ENCODE measurements at places on chromosomes 5 and 9.

DNA sequence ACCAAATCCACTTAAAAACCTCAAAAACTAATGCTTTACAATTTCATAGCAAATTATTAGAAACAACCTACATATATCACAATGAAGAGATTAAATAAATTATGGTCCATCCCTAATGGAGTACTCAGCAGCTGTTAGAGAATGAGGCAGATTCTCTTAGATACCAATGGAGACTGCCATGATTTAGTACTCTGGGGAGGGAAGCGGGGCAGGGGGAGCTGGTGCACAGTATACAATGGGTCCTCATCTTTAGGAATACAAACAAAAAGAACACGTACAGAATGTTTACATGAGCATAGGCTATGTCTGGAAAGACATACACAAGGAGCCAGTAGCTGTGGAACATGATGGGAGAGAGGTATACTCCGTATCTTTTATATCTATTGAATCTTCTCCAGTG is 2.0 kb downstream of the LIFR start:
- no peak for DNase-seq

DNA sequence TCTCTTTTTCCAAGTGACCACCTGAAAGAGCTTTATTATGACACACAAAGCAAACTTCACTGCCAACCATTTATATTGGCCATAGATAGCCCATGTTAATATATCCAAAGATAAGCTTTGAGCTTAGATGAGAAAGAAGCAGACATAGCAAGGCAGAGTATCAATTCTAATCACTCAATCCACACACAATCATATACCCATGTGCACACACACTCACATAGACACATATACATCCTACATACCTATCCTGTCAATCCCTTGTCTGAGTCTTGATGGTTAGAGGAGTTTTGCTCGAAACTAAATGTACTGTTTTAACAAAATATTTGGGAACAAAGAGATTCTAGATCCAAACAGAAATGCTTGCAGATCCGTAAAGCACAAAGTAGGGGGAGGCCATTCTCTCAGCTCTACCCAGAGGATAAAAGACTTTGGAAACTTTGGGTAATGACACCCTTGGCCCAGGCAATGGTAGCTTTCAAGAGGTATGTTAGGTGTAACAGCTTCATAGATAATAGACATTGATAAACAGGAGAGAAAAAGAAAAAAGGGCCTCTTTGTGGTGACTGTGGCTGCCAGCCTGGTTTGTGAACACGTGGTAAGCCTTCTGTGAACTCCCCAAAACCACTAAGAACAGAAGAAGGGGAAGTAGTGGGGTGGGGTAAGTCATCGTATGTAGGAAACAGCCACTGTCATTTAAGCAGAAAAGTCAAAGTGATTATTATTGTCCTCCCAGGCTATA is 121.6 kb downstream of the TLR4 start:
- no peak for DNase-seq

DNA sequence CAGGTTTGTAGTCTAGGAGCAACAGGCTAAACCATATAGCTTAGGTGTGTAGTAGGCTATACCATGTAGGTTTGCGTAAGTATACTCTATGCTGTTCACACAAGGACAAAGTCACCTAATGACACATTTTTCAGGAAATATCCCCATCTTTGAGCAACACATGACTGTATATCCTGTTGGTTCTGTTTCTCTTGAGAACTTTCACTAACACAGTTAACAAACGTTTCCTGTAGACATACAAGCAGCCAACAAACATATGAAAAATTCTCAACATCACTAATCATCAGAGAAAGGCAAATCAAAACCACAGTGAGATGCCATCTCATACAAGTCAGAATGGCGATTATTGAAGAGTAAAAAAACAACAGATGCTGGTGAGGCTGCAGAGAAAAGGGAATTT is 68.2 kb downstream of the NR2F1-AS1 start:
- no peak for DNase-seq

GRCh38 chr9:69985971-69986370 is 57.7 kb upstream of the MAMDC2 start:
- DNase-seq, result no peak

DNA sequence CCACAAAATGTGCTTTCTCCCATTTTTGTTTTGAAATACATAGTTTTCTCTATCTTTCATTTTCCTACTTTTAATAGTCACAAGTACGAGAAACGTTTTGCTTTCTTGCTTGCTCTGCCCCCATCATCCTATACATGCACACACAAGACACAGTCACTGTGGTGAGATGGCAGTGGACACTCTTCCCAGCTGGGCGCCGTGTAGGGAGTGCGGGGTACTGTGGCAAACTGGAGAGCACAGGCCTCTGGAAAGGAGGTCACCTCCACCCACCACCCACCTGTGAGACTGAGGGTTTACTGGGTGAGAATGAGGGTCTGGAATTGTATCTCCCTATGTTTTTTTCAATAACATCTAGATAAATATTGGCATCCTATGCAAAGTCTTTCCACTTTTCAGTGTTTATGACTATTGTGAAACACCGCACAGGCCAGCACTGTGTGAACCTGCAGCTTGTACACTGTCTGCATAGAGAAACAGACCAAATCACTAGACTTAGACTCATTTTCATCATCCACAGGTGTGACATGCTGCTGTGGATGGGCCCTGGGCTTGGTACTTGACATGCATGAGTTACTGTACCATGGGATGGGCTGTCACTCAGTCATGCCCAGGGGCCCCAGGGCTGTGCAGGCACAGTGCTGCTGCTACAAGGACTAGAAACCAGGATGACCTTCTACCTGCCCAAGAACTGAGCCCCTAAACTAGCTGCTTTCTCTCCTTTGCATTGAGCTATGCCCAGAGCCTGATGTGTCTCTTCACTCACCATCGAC is 118.1 kb upstream of the LMX1B start:
- no peak for DNase-seq

GRCh38 chr9:6714176-6714575 is 43.6 kb upstream of the KDM4C start:
- no peak for DNase-seq

- peak; percentile 83 for DNase-seq
These were observed 39.2 kb downstream of the OLFM1 start for GRCh38 chr9:135126451-135127187.

DNA sequence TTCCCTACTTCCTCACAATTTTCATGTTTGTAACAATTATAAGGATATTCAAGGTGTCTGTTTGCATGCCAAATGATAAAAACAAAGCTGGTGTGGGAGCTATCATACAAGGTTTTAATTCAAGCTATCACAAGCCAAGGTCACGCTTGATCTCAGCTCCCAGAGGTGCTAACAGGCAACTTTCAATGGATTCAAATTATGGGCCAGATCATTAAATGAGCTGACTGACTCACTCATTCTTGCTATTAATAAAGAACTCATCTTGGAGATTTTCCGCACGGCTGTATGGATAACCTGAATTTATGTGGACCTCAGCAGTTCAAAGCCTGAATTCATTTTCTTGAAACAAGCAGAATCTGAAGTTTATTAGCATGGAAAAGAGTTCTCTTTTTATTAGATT is 267.3 kb upstream of the CDH6 start:
- DNase-seq, result no peak

DNA sequence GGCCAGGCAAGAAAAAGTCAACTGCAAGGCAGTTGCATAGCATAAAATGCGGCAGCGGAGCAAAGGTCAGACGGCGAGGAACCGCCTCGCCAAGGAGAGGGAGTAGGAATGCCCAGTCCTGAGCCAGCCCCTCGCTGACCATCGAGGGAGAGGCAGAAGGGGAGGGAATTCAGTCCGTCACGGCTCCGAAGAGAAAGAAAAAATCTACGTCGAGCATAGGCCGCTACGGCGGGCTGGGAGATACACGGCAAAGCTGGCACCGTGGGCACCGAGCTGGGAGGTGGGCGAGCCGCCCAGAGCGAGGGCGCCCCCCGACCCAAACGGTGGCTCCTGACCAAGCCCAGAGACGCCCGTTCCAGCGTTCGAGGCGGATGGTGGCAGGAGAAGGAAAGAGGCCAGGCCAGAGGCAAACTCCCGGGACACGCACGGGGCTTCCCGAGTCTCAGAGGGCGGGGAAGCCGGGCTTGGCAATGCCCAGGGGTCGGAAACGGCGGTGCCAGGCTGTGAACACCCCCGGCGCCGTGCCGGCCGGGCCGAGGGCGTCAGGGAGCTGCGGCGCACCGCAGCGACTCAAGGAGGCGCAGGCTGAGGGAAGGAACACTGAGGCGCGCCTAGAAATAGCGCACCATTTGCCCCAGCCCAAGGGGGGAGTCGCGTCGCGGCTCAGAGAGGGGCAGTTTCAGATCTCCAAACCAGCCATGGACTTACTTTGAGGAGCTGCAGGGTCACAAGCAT is 518 bp downstream of the SPRY4 start:
- DNase-seq, result peak; percentile 53

DNA sequence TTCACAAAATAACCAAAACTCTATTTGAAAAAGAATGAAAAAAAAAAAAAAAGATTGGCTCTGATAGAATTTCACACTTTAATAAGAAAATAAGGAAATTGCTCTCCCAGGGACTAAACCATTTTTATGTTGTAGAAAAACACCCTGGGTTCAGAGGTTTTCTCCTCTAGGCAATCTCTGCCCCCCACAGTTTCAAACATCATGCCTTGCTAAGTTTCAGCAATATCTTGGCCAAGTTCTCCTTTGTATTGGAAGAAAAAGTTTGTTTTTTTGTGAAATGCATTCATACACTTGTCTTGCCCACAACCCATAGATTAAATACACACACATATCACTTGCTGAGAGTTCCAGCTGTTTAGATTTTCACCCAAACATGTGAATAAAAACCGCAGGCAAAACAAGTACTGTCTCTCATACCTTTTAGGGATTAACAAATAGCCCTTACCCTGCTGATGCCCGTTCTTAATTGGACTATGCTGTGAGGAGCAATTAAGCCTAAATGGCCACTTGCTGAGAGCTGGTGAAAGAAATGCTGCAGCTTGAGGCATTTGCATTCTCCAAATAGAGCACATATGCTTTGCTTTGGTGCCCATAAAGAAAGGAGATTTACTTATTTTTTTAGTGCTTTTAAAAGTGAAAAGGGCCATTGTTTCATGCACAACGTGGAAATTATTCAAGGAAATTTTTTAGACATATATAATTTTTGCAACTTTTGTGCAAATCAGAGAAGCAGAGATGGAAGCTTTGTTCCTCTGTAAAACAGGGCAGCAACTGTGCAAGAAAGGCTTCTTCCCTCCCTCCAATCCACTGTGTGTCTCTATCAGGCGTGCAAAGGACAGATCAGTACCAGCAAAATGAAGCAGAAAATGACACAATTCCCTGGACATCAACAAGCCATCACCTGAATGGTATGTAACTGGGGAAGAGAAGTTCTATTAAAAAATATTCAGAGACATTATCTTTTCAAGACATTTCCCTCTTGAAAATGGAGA is 262.4 kb upstream of the KIF2A start:
- no peak for DNase-seq

DNA sequence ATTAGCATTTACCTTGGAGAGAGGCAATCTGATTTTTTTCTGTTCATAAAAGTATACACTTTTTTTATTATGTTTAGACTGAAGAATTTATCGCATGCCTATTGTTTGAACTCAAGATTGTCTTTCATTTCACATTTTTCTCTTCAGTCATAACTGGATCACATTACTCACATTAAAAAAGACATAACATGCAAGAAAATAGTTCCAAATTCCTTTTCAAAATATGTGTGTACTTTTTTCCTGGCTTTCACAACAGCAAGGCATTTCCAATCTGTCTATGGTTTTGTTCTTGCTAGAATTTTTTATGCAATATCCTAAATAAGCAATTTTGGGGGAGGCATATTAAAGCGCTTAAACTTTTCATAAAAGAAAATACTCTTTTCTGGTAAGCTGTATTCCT is 21.2 kb downstream of the FTMT start:
- DNase-seq, result no peak

DNA sequence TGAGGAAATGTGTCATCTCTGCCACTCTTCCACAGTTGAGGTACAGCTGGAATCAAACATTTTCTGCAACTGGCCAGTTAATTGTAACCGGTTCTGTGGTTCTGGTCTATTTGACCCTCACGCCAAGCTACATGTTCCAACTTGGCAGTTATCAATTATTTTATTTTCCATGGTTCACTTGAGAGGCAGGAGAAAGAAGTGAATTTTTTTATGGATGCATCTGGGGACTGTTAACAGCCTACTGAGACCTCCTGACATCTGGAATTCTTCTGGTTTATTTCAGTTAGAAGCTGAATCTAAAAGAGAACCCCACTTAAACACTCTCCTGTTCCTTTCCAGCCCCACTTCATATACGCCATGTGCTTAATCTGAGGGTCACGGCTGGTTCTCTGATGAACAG is 372.3 kb downstream of the DNAH5 start:
- DNase-seq, result no peak

DNA sequence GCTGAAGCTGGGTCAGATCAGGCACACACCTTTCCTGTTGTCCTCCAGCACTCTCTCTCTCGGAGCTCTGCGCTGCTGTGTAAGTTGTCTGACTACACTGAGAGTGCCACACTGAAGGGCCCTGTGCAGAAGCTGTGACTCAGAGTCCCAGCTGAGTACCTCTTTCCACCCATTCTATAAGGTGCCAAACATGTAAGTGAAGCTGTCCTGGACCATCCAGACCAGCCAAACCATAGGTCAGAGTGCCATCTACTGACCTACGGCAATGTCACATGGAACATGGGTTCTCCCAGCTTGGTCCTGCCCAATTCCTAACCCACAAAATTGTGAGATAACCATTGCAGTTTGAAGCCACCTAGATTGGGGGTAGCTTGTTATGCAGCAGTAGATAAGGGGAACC is 68.2 kb downstream of the ADCY2 start:
- DNase-seq, result no peak

DNA sequence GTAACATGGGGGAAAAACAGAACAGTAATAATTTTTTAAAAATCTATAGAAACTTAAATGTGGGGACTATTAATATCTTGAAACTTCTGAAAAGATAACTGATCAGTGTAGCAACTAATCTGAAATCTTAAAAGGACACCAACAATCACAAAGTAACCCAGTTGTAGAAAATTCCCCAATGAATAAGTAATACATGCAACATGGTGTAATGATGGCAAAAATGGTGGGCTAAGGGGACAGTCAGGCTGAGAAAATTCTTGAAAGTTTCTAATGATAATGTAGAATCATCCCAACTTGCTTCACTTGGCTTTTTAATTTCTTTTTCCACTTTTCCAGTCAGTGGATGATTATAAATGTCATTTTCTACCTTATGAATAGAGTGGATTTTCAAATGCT is 5.4 kb downstream of the NFIL3 start:
- DNase-seq, result no peak
